ENCODE measurements at places on chromosomes 3 and 15. TPM values are rescaled to one million over a fixed set of nuclear protein-coding genes. Genes with fewer than 3 reads are reported as not detected.

TMC3 gene
- not detected for total RNA-seq

SPTSSB gene
- total RNA-seq = not detected

ZPLD1 gene
- under 0.01 TPM for total RNA-seq

GOLGA6L24 gene
- total RNA-seq = not detected

ADCY5 gene
- 0.56 TPM for total RNA-seq

SLC12A6 gene
- 10.0 TPM for total RNA-seq

UNC45A gene
- total RNA-seq = 85.3 TPM

NFKBIZ gene
- total RNA-seq = 43.0 TPM

ITIH1 gene
- not detected for total RNA-seq

CFAP91 gene
- not detected for total RNA-seq

BCL2A1 gene
- total RNA-seq = 4.5 TPM

TMCO5A gene
- not detected for total RNA-seq

CADPS gene
- not detected for total RNA-seq

ROBO2 gene
- 14.5 TPM for total RNA-seq

SLC9C1 gene
- total RNA-seq = not detected

TEX55 gene
- not detected for total RNA-seq

SLC6A1 gene
- total RNA-seq = not detected

SLC51A gene
- total RNA-seq = not detected

PDZRN3 gene
- 17.0 TPM for total RNA-seq

SLC24A5 gene
- total RNA-seq = not detected
